Stimulated activated CD4-positive, alpha-beta T cell treated with anti-CD3 and anti-CD28 coated beads, Interleukin-1b, Interleukin-23, amount 100 ng/mL, for 48 hours (primary cell): ENCODE measurements at places on chromosomes 3 and 15.

DNA sequence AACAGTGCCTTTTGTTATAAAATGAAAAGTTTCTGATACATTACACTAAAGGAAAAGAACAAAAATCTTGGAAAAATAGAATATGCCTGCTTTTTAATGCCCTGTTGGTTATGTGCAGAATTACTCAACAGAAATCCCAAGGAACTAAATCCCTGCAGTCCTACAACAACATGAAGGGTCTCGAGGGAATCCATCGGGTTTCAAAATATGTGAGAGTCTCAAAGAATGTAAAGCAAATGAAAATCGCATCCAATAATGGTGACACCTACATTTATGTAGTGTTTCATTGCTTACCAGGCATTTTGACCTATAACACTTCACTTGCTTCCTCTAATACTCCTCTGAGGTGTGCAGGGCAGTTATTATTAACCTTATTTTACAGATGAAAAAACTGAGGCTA lies 411.3 kb downstream of the FOXP1 start:
- no peak for DNase-seq

- DNase-seq = no peak
Measured at GRCh38 chr3:145429546-145429945, 731.4 kb downstream of the PLOD2 start.

DNA sequence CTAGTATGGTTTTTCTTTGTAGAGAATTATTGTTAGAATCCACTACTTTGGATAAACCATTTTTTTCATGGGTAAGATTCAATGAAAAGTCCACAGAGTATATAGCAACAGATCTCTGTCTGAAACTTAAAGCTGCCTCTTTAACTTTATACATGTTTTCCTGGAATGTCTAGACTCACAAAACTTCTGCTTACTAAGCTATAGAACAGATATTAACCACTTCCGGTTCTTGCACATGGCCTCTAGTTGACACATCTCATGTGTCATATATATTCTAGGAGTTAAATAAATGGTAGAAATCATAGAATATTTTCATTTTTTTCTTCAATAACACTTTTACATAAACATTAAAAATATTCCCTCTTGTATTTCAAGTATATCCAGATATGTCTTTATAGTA lies 1693.9 kb downstream of the SI start:
- DNase-seq = no peak

DNA sequence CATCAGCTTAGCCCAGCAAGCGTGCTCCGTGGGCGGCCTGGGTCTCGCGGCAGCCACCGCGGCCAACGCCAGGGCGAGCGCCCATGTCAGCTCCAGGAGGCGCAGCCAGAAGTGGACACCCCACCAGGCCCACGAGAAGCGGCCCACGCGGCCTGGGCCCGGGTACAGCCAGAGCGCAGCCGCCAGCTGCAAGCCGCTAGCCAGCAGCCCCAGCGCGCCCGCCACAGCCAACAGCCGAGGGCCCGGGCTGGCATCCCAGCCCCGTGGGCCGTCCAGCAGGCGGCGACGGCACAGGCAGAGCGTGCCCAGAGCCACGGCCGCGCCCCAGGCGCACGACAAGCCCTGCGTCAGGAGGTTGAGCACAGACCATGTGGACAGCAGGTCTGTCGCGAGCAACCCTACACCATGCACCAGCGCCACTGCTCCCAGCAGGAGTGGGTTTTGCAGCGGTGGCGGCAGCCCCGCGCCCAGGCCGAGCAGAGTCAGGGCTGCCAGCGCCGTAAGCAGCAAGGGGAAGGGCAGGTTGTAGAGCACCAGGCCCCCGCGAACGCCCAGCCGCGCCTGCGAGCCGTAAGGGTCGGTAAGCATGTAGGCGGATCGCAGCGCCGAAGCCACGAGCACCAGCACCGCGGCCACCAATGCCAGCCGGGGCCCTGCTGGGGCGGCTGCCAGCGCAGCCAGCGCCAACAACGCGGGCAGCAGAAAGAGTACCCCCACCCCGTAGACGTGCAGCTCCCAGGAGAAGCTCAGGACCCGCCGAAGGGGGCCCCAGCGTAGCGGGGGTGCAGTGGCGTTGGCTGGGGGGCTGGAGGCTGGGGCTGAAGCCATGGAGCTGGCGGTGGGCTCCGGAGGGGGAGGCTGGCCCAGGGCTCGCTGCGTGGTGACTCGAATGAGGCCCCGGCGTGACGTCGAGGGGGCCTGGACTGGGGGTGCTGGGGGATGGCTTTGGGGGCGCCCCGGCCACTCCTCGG lies 4.9 kb downstream of the PRRT3 start:
- DNase-seq = no peak

DNA sequence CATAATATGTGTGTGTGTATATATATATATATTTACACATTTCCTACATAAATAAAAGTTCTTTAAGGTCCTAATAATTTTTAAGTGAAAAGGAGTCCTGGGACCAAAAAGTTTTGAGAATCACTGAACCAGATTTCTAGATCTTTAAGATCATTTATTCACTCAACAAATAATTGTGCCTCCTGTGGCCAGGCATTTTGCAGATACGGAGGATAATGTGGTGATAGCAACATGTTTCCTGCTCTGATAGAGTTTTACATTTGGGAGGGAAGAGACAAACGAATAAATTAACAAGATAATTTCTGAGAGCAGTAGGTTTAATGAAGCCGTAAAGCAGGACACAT lies 448 bp upstream of the RNF7 start:
- DNase-seq = no peak

- peak; percentile 29 for DNase-seq
Measured at GRCh38 chr3:14548321-14548729, 8.2 kb upstream of the GRIP2 start.
